H54 (cell line): ENCODE measurements at places on chromosomes 2 and 18.

DNA sequence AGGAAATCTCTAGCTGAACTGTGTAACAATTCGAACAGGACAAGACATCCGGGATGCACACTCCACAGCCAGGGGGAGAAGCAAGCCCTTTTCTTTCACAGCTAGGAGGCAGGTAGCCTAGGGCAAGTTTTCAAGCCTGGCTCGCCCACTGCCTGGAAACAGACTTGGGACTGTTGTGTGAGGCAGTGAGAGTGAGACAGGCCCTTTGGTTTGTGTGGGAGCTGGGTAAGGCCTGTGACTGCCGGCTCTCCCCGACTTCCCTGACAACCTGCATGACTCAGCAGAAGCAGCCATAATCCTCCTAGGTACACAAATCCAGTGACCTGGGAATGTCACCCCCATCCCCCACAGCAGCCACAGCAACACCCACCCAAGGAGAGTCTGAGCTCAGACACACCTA lies 179.7 kb downstream of the WDPCP start:
- DNase-seq, result no peak

- DNase-seq, result no peak
These were observed 224.4 kb upstream of the SMAD2 start for GRCh38 chr18:48154828-48155227.

DNA sequence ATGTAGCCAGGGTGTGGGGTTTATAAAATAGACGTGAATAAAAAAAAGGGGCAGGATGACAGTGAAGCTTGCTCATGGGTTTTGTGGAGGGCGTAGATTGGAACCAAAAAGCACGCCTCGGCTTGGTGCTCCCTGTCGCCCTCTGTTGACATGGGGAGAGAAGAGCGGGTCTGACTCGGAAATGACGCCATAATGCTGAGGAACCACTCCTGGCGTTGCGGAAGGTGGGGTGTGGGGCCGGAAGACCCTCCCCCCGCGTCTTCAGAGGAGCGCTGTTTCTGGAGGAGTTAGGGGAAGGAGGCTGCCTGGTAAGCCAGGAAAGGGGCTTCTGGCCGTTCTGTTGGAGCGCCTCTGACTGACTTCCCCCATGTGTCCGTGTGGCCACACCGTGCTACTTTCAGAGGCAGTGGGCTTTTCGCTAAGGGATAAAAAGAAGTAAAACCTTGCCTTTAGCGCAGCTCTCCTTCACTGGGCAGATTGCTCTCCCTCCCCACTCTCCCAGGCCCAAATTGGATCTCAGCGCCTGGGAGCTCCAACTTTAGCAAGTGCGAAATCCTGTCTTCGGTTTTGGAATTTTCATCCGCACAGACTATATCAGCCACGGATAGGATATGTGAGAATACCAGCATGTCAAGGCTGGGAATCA lies 42.8 kb downstream of the PLEKHA3 start:
- DNase-seq, result peak; percentile 70

GRCh38 chr2:131092458-131093005 lies 728 bp downstream of the FAM168B start:
- DNase-seq, result no peak

DNA sequence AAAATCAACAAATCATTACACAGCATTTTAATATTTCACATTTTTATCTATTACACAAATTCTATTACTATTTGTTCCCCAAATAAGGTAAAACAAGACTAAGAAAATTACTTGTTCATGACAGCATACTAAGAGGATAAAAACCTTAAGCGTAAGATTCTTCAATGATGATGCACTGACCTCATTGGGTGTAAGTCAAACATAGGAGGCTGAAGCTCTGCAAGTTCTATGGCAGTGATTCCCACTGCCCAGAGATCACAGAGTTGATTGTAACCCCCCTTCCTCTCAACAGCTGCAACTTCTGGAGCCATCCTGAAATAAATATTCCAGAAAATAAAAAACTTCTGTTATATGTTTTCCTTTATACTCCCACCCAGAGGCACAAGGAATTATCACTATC lies 82.2 kb upstream of the CDKL4 start:
- no peak for DNase-seq

DNA sequence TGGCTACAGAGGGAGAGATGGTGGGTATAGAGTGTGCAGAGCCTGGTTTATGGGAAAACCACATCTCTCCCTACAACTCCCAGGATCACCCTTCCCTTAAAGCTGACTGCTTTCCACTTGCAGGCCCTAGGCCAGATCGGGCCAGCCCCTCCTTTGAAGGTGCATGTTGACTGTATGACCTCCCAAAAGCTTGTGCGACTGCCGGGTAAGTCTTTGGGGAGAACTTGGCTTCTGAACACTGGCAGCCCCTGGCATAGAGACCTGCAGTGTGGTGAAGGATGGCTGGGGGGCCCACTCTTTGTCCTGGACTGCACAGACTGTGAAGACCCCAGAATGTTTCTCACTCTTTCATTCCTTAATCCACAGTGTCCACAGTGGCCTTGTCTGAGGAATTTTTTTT lies 19.5 kb downstream of the CAD start:
- no peak for DNase-seq

DNA sequence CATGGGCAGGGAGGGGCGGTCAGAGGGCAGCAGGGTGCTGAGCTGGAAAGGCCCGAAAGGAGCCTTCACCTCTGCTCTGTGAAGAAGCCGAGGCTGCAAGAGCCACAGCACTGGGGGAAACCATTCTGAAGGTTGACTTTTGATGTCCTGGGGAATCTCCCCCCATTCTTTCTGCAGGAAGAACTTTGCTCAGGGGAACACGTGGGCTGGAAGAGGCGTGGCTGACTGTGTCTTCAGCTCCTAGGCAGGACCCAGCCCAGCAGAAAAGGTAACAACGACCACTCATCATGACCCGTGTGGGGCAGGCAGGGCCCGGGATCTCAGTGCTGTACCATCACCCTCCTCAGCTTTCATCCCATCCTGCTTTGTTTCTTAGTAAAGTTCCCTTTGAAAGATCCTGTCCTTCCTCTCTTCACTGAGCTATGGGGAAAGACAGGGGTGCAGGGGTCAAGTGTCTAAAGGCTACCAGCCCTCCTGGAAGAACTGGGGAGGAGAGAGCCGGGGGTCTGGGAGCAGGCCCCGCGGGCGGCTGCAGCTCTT lies 312.7 kb downstream of the CELF4 start:
- DNase-seq, result no peak
